ENCODE measurements at places on chromosomes 4 and X. TPM values are rescaled to one million over a fixed set of nuclear protein-coding genes. Genes with fewer than 3 reads are reported as not detected.

DNA sequence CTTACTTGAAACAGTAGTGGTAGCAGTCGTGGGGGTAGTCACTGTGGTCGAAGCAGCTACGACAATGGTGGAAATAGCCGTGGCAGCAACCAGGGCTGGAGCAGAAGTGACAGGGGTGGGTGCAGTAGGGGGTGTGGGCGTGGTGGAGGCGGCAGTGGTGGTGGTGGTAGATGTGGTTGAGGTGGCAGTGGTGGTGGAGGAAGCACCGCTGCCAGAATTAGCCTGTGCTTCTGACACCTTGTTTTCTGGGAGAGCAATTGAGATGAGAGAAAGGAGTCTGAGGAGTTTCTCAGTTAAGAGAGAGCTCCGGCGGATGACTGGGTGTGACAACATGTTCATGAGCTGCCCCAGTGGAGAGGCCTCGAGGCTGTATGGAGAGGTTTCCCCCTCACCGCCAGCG is 113.5 kb upstream of the HSD17B10 start:
- no peak for DNase-seq

DNA sequence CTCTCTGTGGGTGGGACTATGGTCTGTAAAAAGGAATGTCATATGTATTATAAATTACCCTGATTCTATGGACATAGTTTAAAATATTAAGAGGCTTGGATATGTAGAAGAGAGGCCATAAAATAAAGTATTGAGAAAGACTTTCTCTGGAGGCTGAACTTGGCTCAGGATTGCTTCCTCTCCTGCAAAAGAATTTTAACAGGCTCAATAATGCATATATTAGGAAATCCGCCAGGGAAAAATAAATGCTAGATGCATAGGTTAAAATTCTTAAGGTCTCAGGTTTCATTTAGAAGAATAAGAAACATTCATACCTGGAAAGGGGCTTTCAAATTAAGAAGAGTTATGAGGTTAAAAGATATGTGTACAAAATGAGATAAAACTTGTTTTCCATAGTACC is 424.3 kb downstream of the ARAP2 start:
- DNase-seq: no peak

DNA sequence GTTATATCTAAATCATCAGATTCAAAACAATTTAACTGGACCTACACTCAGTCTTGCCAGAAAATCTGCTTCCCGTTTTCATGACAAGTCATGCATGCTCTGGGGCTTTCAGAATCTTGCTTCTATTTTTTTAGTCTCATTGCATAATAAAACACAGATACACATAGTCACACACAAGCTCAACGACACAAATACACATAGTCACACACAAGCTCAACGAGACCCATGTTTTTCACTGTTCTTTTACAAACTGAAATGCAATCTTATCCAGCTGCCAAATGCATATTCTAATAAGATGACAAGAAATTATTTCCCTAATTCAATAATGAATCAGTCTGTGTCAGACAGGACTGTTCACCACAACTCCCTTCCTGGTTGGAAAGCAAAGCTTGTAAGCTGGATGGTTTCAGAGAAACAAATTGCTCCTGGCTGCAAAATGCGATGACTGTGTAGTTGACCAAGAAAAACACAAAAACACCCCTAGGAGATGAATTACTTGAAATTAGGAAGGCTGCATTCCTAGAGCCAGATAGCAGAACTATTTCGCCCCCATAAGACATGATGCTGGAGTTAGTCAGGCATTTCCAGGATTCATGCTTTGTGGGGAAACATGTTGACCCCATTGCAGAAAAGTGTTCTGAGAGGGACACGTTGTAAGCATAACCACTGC is 208.7 kb downstream of the CHIC2 start:
- DNase-seq: no peak

- DNase-seq: no peak
Observed at GRCh38 chrX:17072721-17073230, 126.3 kb downstream of the REPS2 start.

DNA sequence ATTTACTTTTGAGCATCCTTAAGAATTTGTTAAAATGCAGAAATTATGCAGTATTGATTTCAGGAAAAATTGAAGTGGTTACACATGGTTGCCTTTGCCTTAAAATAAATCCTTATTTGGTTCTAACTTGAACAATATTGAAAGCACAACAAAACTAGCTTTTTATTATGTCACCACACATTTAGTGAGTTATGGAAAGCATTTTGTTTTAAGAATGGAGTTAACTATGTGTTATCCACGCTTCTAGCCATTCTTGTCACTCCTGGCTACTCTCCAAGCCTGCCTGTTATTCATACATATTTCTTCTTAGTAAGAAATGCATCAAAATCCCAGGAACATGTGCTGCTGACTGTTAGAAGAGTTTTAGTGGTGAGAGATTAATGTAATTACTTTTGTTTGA is 73.9 kb downstream of the FAT4 start:
- no peak for DNase-seq

GRCh38 chr4:106587558-106587957 is 219.0 kb upstream of the GIMD1 start:
- peak; percentile 55 for DNase-seq

- no peak for DNase-seq
Observed at GRCh38 chr4:100826067-100826466, 308.2 kb upstream of the EMCN start.

DNA sequence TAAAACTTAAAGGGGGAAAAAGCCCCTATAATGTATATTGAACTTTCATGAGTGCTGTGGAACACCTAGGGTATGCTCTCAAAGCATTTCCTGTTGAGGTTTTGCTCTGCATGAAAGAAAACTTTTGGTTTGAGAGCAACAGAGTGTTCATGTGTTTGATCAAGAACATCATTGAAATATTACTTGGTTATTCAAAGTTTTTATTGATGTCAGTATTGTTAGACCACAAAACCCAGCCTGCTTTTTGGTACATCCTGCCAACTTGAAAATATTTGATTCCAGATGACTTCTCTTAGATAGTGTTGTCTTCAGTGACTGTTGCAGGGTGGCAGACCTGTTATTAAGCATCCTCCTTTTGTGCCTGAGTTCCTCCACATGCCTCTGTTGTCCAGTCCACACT is 68.0 kb downstream of the N4BP2 start:
- DNase-seq: no peak

GRCh38 chrX:136048446-136048845 is 63.2 kb downstream of the SLC9A6 start:
- DNase-seq: no peak

- no peak for DNase-seq
Observed at GRCh38 chr4:33437406-33437805, 2717.2 kb downstream of the PCDH7 start.

DNA sequence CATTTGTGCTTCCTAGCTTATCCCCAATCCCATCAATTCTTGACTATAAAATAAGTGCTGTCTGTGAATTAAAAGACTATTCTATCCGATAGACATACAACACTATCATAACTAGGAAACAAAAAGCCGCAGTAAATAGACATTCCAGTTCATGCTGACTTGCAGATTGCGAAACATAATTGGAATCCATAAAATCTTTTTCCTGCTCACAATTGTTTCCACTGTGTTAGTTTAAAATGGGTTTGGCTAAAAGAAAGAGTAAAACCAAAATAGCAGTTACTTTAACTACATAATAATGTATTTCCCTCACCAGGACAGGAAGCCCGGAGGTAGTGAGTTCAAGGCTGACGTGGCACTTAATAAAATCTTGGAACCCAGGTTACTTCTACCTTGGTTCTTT is 17.2 kb downstream of the SMIM31 start:
- DNase-seq: no peak

PLA2G12A gene
- 70.2 TPM for total RNA-seq

AFM gene
- not detected for total RNA-seq

CT45A10 gene
- total RNA-seq: not detected

PAGE3 gene
- not detected for total RNA-seq

Data from kidney epithelial cell (primary cell).